ENCODE measurements at places on chromosomes 6 and 20. TPM values are rescaled to one million over a fixed set of nuclear protein-coding genes. Genes with fewer than 3 reads are reported as not detected.

LST1 gene
- 1.2 TPM for total RNA-seq

NSFL1C gene
- total RNA-seq = 29.3 TPM

WFDC10B gene
- total RNA-seq = not detected

RHAG gene
- total RNA-seq = 0.41 TPM

TTBK1 gene
- 9.8 TPM for total RNA-seq

PRKN gene
- 6.1 TPM for total RNA-seq

EEF1A2 gene
- 179 TPM for total RNA-seq

CYP39A1 gene
- 2.9 TPM for total RNA-seq

BANF2 gene
- total RNA-seq = not detected

RBM24 gene
- 31.4 TPM for total RNA-seq

TCF21 gene
- total RNA-seq = not detected
